ENCODE measurements at places on chromosomes 16 and 17. TPM values are rescaled to one million over a fixed set of nuclear protein-coding genes. Genes with fewer than 3 reads are reported as not detected.

DNA sequence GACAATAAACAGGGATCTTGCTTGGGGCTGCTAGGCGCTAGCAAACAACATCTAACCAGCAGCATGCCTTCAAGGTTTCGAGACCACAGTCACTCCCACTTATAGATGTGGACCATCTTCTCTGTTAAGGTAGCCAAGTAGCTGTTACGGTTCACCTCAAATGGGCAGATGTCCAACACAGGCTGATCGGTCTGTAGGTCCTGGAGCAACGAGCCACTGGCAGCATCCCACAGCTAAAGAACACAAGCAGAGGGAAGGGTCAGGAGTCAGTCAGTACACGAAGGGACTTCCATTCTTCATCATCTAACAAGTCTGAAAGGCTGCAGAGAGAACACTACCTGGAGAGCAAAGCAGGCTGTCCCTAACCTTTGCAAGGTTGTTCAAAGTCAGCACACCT lies 16.9 kb upstream of the GLG1 start:
- DNase-seq = no peak

DNA sequence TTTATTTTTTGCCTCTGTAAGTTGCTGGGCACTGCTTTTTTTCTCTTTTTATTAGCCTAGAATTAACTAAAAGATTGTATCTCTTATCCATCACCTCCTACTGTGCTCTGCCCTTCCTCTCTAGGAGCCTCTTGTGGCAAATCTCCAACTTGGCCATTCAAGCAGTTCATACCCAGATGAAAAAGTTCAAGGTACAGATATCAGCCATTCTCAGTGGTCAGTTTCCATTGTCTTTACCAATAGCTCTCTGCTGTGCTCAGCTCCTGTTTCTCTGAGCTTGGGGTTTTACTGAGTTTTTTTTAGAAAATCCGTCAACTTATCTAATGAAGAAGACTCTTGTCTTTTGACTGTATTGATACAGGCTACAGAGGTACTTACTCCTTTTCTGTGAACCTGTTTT lies 15.6 kb downstream of the MOSMO start:
- DNase-seq = no peak

DNA sequence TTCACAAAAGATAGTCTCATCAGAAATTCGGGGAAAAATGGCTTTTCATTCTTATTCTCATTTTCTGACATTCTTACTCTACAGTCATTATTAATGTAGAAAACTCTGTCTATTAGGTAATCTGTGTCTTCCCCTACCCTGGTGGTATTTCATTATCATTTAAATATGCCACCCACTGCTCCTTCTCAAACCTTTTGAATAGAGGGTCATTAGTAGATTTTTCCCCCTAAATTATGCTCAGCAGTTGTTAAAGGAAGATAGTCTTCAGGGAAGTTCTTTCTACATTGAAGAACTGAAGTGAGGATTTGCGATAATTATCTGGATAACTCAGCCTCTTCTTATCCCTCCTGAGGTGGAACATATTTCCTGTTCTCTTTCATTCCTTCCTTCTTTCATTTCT lies 989.5 kb upstream of the RBFOX1 start:
- DNase-seq = no peak

DNA sequence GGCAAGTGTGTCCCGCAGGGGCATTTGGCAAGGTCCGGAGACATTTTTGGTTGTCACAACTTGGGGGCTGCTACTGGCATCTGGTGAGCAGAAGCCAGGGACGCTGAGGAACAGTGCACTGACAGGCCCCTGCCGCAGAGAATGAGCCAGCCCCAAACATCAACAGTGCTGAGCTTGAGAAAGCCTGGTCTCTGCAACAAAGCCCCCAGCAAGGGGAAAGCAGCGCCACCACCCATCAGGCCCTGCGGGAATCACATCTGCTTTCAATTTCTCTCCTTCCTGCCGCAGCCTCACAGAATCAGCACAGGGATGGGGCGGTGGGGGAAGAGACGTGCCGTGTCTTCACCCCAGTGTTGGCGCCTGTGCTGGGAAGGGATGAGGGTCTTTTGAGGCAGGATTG lies 14.8 kb upstream of the PRPSAP1 start:
- DNase-seq = no peak

DNA sequence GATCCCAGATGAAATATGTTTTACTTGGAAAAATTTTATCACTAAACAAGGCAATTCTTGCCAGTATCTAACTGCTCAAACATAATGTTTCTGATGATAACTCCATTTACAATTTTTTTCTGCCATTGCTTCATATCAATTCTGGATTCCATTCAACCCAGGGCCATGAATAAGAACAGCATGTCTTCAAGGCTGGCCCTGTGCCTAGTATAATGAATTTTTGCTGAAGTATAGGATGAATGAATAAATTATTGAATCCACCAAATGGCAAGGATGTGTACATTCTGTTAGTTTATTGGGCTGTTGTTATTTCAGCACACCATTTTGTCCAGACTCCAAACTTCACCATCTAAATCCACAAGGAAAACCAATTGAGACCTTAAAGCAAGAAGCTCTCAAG lies 414.7 kb downstream of the HS3ST3B1 start:
- DNase-seq = no peak

GRCh38 chr16:3198334-3199072 lies 10.5 kb downstream of the OR1F1 start:
- DNase-seq = no peak

GRCh38 chr17:33142705-33143299 lies 150.3 kb downstream of the ASIC2 start:
- no peak for DNase-seq

DNA sequence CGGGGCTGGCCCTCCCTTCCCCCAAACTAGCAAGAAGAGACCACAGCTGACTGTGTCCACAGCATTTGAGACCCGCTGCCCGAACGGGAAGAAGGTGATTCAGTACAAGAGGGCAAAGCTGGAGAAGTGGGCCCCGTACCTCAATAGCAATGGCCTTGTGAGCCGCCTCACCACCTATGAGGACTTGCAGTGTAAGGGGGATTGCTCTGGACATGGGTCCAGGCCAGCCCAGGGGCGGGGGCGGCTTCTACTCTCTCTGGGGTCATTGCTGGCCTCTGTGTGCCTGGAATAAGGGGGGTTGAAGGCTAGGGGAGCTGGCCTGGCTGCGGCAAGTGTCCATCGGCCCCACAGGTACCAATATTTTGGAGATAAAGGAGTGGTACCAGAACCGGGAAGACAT lies 12.9 kb upstream of the KATNB1 start:
- no peak for DNase-seq

DNA sequence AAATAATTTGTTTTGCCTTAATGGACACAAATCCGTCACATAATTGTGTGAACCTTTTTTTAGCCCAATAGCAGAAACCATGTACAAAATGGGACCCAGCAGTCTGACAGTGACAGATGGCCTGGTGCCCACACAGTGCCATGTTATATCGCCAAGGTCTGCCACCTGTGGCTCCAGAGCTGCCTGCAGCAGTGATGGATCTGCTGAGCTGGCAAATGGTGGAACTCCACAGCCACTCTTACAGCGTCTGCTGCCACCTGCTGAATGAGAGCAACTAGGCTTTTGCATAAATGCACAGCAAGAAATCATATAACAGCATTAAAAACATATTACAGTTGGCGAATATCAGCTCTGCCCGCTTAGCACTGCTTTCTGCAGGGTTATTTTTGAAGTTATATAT lies 59.4 kb downstream of the NUP93 start:
- no peak for DNase-seq

SLC12A3 gene
- not detected for total RNA-seq

EVI2A gene
- 11.1 TPM for total RNA-seq

MSI2 gene
- 15.9 TPM for total RNA-seq
